CD4-positive, alpha-beta T cell treated with Interleukin-1 beta for 1 hour (primary cell): ENCODE measurements at places on chromosomes 3 and 15.

DNA sequence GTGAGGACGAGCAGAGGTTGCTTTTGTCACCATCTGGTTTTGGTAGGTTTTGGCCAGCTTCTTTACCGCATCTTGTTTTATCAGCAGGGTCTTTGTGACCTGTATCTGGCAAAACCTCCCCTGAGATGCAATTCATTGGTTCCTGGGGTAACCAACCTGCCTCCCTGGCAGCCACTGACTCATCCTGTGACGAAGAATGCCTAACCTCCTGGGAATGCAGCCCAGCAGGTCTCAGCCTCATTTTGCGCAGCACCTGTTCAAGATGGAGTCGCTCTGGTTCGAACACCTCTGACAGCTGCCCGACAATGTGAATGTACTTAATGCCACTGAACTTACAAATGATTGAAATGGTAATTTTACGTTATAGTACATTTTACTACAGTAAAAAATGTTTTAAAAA, 6.8 kb upstream of the ADAMTS17 start:
- DNase-seq = no peak

GRCh38 chr3:102810937-102811336, 376.1 kb downstream of the ZPLD1 start:
- no peak for DNase-seq

GRCh38 chr3:46866720-46867549, 3.7 kb upstream of the MYL3 start:
- DNase-seq = peak; percentile 74

DNA sequence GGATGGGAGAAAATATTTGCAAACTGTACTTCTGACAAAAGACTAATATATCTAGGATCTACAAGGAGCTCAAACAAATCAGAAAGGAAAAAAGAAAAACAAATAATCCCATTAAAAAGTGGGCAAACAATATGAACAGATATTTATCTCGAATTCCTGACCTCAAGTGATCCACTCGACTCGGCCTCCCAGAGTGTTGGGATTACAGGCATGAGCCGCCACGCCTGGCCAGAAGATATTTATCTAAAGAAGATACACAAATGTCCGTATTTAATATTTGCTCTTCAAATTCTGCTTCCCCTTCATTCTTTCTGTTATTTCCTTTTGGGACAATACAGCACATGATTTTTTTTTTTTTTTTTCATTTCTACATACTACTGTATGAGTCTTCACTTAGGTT, 151.7 kb upstream of the GRM7 start:
- no peak for DNase-seq

DNA sequence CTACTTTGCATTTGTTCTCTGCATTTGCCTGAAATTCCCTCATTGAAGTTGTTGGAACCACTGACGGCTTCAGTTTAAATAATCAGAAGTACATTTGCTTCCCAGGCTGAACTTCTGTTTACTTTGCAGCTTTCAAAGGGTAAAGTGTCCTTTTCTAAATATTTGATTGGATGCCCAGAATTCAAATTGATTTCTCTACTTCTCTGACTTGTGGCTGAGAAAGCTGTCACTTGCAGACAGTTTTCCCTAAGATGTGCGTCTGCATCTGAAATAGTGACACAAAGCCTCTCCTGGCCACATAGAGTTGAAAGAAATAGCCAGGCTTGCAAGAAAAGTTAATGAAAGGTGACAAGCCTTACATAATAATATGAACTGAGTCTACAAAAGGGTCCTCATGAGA, 299.6 kb downstream of the THSD4 start:
- no peak for DNase-seq

DNA sequence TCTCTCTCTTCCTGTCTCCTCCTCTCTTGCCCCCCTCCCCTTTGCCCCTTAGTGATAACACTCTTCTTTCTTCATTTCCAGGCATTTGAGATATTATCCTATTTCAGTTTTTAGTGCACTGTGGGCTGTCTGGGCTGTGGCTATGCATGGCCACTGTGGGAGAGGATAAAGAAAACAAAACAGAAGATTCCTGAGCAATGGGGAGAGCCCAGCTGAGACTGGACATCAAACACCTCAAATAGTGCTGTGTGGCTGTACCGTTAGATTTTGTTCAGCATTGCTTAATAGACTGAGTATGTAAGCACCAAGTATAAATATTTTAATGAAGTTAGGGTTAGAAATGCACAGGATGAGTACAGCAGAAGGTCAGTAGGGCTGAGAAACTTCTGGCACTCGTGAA, 7.9 kb upstream of the GBE1 start:
- DNase-seq = no peak
